Gastroesophageal sphincter (tissue), 4 donors: ENCODE measurements at places on chromosomes 5 and 9.
A peak's percentile ranks its signal among the peaks of the same experiment; 100 is the strongest.

DNA sequence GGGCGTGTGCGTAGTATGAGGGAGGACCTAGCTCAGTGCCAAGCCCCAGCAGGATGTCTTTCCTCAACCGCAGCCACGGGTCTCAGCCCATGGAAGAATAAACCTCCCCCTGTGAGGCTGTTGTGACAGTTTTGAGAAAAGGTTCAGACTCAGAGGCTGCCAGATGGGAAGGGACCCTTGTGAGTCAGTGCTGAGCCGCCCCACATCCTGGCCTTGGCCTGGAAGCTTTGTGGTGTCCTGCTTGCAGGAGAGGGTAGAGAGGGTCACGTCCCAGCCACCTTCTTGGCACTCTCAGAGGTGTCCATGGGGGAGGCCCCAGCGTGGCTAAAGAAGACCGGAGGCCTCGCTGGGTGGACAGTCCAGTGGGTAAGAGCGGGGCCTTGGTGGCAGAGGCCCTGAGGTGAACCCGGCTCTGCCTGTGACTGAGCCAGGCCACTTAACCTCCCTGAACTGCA lies 2.8 kb downstream of the GRHPR start:
- no peak for ATAC-seq

GRCh38 chr5:120150770-120151169 lies 313.3 kb upstream of the PRR16 start:
- no peak for ATAC-seq

DNA sequence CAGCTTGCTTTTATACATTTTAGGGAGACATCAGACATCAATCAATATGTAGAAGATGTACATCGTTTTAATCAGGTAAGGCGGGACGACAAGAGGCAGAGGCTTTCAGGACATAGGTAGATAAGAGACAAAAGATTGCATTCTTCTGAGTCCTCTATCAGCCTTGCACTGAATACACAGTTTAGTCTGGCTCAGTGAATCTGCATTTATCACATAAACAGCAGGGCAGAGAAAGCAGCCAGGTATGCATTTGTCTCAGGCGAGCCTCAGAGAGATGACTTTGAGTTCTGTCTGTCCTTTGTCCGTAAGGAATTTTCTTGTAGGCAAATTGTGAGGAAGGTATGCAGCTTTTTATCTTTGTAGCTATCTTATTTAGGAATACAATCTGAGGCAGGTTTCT lies 202.8 kb upstream of the TAS2R1 start:
- no peak for ATAC-seq

- no peak for ATAC-seq
Measured at GRCh38 chr9:128986671-128987070, 39.2 kb downstream of the NUP188 start.

GRCh38 chr5:5487585-5488360 lies 65.3 kb downstream of the ICE1 start:
- no peak for ATAC-seq

DNA sequence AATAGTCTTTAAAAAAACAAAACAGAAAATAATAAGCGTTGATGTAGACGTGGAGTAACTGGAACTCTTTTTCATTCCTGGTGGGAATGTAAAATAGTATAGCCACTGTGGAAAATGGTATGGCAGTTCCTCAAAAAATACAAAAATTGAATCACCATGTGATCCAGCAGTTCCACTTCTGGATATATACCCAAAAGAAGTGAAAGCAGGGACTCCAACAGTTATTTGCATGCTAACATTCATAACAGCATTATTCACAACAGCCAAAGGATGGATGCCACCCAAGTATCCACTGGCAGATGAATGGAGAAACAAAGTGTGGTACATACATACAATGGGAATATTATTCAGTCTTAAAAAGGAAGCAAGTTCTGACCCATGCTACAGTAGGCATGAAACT lies 4.2 kb upstream of the PHF2 start:
- no peak for ATAC-seq

DNA sequence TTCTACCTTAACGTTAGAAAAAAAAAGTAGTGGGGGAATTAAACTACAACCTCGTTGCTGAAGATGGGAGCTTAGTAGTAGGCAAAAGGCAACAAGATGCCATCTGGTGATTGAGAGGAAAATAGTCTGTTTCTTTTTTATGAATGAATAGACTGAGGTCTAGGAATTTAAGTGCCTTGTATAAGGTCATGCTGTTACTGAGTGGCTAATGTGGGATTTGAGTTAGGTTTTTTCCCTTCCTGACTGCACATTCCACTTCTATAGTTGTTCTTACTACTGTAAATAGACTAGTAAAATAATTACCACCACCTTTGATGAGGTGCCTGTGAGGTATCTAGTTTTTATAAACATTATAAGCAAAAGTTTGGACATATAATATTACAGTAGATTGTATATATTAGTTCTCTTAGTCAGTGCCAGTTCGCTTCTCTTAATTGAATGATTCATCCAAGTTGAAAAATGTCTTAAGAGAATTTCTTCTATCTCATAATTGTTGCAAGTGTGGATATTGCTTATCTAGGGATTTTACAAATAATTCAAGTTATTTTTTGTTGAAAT lies 19.1 kb downstream of the FSD1L start:
- no peak for ATAC-seq

- ATAC-seq: no peak
Measured at GRCh38 chr9:130286781-130287428, 21.3 kb downstream of the HMCN2 start.

GRCh38 chr9:91948101-91948596 lies 1.9 kb downstream of the ROR2 start:
- ATAC-seq: no peak

GRCh38 chr9:134475011-134475790 lies 148.9 kb downstream of the RXRA start:
- ATAC-seq: peak; percentile 77

DNA sequence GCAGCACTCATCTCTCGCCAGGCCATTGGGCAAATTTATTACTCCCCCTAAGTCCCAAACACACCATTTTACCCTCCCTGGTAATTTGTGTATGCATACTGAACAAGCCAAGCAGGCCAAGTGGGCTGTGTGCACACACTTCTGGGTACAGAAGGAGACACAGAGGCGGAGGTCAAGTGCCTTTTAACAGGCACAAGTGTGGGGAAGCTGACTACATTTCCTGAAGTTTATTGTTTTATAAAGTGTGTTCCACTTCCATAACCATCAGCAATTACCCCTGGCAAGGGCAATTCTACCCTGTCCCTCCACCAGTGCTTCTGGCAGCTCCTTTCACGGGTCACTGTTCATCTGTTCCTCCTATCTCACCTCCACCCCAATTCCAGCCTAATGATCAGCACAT lies 93.9 kb downstream of the SETX start:
- no peak for ATAC-seq

GRCh38 chr9:120655005-120655622 lies 59.2 kb downstream of the MEGF9 start:
- no peak for ATAC-seq

- ATAC-seq: no peak
Measured at GRCh38 chr9:109510506-109510905, 12.4 kb upstream of the PTPN3 start.

DNA sequence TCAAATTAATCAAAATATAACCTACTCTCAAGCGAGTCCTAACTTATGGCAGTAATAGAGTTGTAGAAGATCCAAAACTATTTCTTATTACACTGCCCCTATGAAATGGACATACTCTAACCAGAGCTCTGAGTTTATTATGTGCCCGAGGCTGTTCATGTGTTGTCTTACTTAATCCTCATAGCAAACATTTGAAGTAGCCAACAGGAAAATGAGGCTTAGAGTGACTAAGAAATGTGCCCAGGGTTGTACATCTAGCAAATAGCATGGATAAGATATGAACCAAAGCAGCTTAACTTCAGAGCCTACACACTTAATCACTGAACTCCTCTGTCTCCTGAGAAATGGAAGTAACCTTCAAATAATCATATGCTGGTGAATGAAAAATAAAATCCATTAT lies 1551.7 kb downstream of the MAT2B start:
- ATAC-seq: no peak

DNA sequence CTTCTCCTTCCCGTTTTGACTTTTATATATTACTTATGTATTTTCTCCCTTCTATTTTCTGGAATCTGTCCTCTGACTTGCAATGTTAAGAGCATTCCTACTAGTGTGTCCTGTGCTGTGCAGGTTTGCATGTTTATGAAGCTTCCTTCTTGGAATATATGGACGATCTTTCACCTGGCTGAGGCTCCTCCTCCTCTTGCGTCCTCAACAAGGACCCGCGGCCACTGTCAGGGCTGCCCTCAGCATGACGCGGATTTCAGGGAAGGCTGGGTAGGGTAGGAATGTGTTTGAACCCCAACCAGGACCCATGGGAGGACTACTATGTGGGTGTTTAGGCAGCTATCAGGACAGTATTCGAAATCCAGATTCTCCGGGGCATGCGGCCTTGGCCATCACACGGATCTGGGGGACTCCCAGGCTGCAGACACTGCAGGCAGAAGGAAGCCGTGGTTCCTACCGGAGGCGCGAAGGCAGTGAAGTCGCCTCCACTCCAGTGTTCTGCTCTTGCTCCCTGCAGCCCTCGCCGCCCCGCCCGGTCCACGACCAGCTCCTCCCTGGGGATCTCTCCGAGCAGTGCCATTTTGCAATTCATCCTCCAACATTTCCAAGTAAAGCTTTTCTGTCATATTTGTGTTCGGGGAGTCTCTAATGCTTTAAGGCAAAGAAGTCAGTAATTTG lies 37.0 kb upstream of the OSMR start:
- no peak for ATAC-seq

GRCh38 chr5:111691914-111692313 lies 65.1 kb downstream of the NREP start:
- ATAC-seq: no peak

- no peak for ATAC-seq
Measured at GRCh38 chr5:177449140-177450061, 2.8 kb downstream of the PRR7 start.

DNA sequence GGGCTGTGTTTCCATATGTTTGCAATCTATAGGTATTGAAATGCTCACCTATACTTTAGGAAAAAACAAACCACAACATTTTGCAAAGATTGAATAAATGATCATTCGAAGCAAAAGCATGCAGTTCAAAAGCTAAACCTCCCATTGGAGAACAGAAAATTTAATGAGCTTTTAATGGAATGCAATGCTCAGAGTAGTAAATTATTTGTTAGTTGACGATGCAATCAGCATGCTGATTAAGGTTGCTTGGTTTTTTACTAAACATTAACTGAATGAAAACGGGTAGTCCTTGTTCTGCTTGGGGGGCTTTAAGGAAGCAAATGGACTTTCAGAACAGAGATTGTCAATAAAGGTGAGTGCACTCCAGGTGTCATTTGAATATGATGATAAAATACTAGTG lies 123.3 kb upstream of the TMEM161B start:
- ATAC-seq: no peak

DNA sequence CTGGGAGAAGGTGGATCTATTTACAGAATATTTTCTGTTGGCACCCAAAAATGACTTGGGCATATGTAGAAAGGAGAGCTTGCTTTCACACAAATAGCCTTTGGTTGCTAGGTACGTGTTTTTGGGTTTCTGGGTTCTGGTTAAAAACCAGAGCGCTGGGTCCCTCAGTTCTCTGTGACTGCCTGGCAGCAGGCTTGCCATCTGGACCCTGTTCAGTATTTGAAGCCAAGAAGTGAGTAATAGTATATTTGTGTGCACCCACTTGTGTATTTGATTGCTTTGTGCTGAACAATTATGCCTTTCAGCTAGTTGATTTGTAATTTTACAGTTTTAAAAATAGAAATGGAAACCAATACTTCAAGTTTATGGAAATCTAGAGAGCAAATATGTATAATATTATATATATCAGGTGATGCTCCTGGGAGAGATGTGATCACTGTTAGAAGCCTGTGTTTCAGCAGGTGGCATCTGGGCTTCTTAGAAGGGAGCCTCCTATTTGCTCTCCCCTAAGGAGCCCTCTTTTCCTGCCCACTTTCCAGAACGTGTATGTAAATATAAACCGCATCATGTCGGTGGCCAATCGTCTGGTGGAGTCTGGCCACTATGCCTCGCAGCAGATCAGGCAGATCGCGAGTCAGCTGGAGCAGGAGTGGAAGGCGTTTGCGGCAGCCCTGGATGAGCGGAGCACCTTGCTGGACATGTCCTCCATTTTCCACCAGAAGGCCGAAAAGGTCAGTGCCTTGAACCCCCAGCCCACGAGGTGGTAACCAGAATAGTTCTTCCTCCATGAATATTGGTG lies 153.6 kb downstream of the TRIO start:
- ATAC-seq: no peak

DNA sequence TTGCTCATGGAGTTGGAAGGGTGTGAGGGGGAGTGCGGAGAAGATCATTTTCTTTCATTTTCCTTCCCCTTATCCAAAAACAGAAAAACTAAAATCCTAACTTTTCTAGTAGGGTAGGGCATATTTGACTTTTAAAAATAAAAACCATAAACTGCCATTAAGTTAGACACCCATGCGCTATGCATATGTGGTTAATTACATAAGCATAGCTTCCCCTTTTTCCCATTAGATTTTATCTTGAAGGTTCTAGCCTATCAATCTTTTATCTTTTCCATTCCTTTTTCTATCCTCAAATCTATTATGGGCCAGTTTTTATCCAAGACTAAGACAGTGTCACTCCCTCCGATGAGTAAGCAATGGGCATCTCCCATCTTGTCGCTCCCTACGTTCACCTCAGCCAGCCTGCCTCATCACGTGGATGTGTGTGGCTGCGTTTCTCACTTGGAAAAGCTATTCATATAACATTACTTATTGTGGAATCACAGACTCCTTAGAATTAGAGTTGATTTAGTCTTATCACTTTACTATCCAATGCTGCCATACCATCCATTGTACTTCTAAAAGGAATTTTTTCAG lies 49.2 kb downstream of the PCSK5 start:
- ATAC-seq: no peak

DNA sequence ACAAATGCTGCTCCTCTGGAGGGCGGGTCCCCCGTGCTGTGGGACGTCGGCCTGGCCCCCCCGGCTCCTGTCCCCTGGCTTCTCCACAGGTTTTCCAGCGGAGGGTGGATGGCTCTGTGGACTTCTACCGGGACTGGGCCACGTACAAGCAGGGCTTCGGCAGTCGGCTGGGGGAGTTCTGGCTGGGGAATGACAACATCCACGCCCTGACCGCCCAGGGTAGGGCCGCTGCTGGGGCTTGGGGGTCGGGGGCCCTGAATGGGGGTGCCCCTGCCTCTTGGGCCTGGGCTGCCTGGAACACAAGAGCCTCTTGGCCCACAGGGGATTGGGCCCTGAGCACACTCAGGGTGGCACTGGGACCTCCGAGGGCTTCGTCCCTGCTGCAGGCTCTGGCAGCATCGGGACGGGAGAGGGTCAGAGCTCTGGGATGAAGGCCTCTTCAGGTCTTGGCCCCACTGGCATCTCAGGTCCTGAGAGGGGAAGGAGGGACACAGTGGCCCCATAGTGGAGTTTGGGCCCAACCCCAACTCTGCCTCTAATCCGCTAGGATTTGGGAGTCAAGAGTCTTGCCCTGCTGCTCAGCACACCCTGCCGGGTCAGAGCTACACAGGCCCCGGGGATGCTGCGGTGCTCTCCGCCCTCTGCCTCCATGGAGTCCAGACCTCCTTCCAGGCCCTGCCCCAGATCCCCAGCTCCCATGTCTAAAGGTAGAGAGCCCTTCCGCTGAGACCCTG lies 5.2 kb downstream of the FCN2 start:
- ATAC-seq: no peak
